Hematopoietic multipotent progenitor cell treated with erythropoietin and hydrocortisone succinate and interleukin-3 and kit ligand, for 17 days (in vitro differentiated cells): ENCODE measurements at places on chromosomes 4 and X.

- no peak for DNase-seq
Observed at GRCh38 chrX:105527759-105528158, 294.6 kb upstream of the NRK start.

DNA sequence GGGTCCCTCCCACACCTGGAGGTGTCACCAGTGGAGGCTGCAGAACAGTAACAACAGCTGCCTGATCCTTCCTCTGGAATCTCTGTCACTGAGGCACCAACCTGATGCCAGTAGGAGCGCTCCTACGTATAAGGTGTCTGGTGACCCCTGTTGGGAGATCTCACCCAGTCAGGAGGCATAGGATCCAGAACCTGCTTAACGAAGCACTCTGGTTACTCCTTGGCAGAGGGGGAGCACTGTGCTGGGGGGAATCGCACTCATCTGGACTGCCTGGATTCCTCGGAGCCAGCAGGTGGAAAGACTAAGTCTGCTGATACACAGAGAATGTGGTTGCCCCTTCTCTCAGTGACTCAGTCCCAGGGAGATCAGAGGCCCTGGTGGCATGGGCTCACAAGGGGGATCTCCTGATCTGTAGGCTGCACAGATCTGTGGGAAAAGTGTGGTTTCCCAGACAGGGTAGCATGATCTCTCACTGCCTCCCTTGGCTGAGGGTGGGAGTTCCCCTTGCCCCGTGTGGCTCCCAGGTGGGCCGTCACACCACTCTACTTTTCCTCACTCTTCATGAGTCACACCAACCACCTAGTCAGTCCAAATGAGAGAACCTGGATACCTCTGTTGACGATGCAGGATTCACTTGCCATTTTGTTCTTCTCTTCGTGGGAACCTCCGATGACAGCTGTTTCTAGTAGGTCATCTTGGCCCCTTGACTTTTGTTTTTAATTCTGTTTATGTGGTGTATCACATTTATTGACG is 305.9 kb downstream of the IDS start:
- DNase-seq: no peak

DNA sequence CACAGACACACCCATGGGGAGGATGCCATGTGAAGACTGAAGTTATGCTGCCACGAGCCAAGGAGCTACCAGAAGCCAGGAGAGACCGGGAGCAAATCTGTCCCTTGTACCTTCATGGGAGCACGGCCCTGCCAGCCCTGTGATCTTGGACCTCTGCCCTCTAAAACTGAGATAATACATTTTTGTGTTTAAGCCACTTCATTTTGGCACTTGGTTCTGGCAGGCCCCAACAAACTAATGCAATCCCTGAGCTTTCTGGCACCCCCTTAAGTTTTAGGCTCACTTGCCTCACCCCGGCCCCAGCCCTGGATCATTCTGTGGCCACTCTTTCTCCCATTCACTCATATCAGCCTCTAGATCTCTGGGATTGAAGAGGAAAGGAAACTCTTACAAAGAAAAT is 35.4 kb downstream of the SEL1L3 start:
- no peak for DNase-seq

DNA sequence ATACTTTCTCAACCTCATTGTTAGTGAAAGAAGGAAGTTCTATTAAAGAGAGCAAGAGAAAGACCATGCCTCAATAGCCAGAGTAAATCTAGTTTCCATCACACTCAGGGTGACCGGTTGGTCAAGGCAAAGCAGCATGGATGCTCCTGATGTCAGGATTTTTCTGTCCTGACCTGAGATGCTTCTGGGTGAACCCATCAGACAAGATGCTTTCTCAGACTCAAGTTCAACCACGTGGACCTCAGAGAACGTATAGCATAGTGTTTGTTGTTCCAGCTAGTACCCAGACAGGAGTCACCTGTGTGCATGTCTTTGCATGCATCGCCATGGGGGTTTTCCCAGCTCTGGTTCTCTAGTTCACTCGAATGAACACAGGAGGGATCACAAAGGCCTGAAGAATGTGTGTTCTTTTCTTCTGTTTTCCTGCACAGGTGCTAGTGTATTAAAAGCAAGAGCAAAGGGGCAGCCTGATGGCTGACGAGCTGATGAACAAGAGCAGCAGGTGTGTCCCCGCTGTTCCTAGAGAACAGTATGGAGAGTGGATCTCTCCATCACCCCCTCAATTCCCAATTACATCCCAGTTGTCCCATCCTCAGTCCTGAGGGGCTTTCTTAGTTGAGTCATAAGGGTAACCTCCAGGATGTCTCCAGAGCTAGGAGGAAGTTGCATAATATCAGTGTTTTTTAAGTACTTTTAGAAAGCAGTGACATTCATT is 110.5 kb upstream of the ENPP6 start:
- no peak for DNase-seq

GRCh38 chr4:125368671-125369081 is 53.9 kb downstream of the FAT4 start:
- no peak for DNase-seq

DNA sequence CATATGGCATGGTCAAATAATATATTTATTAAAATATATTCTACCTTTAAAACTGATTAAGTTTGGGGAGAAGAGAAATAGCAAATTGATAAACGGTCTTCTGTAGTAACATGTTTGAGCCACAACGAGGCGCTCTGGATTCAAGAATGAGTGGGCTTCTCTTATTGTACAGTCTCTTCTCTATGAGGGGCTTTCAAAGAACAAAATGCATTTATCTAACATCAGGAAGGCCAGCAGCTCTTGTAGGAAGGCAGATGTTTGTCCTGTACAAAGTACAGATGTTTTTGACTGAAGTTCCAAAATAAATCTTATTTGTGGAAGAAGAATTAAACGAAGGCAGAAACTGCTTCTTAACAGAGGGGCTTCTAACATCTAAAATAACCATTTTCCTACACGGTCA is 153.6 kb downstream of the RASL11B start:
- DNase-seq: no peak

- no peak for DNase-seq
Observed at GRCh38 chr4:120699354-120699753, 223.2 kb downstream of the PRDM5 start.

GRCh38 chr4:151784706-151785105 is 23.9 kb upstream of the GATB start:
- DNase-seq: no peak

DNA sequence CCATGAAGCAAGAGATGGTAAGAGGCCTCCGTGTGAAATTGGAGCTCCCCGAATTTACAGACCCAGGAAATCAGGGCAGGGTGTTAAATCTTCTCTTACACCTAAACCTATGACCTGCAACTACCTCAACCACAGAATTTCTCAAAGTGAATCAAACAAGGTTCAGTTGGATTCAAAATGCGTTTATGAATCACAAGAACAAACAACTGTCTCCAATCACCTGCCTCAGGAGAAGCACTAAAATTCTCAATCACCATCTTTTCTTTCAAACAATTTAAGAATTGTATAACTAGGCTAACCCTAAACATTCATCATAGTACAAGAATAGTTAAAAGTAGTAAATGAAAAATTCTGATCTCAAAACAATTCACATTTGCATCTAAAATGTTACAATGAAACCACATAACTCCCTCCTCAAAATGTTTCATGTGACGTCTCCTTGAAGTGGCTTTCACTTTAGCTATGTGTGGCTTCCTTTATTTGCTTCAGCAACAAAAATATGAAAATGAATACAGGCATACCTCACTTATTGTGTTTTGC is 19.2 kb downstream of the PPP3CA start:
- DNase-seq: no peak

- DNase-seq: no peak
Observed at GRCh38 chr4:3397128-3397527, 44.6 kb upstream of the HGFAC start.

DNA sequence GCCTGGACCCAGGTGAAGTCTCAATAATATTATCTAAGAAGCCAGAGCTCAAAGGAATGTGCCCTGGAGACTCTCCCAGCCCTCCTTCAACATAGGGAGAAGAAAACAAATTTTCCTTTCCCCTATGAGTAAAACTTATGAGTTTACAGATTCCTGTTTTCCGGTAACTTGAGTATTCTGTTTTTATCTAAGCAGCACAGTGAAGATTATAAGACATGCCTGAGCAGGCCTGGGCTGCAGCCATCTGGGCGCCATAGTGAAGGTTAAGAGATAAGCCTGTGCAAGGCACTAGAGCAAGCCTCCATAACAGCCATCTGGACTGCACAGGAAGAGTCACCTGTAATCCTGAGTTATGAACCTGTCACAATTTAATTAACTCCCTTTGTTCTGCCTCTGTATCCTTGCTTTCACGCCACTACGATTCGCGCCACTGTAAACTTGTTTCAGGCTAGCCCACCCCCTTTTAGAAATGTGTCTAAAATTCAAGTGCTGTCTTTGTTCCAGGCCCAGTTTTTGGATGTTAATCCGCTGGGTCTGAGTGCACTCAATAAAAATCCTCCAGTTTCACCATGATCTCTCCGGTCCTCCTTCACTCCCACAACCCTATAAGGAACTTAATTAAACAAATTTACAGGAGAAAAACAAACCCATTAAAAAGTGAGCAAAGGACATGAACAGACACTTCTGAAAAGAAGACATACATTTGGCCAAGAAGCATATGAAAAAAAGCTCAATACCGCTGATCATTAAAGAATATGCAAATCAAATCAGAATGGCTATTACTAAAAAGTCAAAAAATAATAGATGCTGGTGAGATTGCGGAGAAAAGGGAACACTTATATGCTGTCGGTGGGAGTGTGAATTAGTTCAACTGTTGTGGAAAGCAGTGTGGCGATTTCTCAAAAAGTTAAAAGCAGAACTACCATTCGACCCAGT is 189.5 kb downstream of the APBB2 start:
- DNase-seq: no peak

DNA sequence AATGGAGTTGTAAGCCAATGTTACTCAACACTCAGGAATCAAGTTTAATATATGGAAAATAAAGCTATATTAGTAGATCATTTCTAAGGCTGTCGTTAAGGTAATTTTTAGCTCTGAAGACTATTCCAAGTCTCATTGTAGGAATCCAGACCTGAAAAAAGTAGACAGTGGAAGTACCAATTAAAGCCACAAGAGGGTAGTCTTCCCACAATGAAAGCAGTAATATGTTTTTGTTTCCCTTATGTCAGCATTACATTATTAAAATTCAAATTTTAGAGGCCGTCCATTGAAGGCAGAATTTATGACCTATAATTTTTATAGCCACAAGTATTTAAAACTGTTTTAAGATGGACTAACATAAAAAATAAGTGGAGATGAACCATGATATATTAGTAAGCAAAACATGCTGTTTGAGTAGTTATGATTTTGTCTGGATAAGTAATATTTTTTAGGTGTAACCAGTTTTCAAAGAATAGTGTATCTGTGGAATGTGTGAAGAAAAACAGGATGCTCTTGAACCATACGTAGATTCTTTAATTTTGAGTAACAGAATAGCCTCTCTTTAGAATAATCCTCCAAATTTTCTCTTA is 372.6 kb upstream of the TECRL start:
- no peak for DNase-seq

DNA sequence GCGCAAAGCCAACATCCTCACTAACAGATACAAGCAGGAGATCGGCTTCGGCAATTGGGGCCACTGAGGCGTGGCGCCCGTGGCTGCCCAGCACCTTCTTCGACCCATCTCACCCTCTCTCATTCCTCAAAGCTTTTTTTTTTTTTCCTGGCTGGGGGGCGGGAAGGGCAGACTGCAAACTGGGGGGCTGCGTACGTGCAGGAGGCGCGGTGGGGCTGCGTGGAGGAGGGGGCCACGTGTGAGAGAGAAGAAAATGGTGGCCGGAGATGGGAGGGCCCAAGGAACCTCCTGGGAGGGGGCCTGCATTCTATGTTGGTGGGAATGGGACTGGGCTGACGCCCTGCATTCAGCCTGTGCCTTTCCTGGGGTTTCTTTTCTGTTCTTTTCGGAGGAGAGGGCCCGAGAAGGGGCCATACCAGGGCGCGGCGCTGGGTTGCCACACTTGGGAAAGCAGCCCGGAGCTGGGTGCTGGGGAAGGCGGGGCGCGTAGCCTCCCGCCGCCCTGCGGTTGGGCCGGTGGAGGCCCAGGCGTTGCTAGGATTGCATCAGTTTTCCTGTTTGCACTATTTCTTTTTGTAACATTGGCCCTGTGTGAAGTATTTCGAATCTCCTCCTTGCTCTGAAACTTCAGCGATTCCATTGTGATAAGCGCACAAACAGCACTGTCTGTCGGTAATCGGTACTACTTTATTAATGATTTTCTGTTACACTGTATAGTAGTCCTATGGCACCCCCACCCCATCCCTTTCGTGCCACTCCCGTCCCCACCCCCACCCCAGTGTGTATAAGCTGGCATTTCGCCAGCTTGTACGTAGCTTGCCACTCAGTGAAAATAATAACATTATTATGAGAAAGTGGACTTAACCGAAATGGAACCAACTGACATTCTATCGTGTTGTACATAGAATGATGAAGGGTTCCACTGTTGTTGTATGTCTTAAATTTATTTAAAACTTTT is 4.5 kb downstream of the MID1IP1 start:
- peak; percentile 72 for DNase-seq

GRCh38 chr4:99587803-99588202 is 13.2 kb downstream of the MTTP start:
- DNase-seq: no peak

GRCh38 chr4:147509386-147509785 is 28.5 kb downstream of the EDNRA start:
- DNase-seq: no peak
